Fibroblast of skin of right biceps (primary cell): ENCODE measurements at places on chromosomes 3 and 15.
A peak's percentile ranks its signal among the peaks of the same experiment; 100 is the strongest.

DNA sequence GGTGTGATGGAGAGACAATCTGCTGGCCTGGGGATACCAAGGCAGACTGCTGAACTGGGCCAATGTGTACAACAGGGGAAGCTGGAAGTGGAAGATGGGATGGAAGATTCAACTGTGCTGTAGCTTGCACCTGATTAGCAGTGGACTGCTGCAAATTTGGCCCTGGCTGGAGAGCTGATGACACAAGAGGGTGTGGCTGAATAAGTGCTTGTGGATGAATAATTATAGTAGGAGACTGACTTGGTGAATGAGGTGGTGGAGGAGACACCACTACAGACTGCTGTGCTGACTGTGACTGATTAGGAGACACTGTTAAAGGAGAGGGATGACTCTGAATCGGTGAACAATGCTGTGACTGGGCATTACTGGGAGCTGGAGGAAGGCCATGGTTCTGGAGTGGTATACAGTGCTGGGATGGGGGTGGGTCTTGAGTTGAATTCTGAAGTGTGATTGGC, 52.5 kb downstream of the PHC3 start:
- DNase-seq: peak; percentile 23

DNA sequence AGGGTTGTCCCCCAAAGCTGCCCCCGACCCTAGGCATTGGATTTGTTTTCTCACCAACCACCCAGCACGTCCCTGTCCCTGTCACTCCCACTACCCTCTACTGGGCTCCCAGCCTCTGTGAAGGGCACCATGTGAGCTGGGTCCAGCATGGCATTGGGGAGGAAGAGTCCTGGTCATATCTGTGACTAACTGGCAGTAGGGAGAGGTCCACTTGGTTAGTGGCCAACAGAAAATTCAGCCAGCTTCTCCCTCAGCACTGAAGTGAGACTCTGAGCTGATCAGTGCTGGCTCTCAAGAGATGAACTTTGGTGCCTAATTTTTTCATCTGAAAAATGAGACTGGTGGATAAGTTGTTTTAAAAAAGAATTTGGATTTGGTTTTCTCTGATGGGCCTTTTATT, 11.3 kb upstream of the KIF23 start:
- no peak for DNase-seq

- no peak for DNase-seq
Observed at GRCh38 chr15:52278636-52279367, 16.8 kb downstream of the MYO5C start.

GRCh38 chr3:117979466-117979865, 1055.2 kb downstream of the IGSF11 start:
- DNase-seq: no peak

DNA sequence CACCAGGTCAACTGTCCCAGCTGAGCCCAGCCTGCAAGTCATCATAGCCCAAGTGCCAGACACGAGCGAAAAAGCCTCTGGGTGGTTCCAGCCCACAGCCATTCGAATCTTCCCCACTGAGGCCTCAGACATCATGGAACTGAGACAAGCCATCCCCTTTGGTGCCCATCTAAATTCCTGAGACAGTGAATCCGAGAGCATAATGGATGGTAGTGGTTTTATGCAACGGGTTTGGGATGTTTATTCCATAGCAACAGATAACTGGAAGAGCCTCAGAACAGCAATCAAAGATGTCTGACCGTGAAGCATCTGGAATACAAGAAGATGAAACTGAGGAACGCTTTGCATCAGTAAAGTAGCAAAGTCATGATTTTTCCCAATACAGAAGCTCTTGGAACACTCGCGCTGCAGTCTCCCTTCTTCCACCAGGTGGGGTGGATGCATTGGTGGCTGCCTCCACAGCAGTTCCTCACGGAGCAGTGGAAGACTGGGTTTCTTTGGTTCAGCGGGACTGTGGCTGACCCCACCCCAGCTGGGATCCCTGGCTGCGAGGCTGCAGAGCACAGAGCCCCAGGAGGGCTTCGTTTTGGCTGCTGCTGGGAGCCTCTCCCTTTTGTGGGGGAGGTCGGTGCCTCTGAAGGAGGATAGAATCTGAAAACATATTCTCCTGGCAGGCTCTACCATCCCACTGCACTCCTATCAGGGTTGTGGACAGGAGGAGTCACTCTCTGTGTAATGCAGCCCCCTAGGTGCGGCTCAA, 26.4 kb upstream of the PDE8A start:
- DNase-seq: peak; percentile 76

- DNase-seq: no peak
Observed at GRCh38 chr3:11510356-11510755, 133.4 kb downstream of the VGLL4 start.
